Heart right ventricle (tissue), 16 donors: ENCODE measurements at places on chromosomes 7 and 10.
A peak's percentile ranks its signal among the peaks of the same experiment; 100 is the strongest.

DNA sequence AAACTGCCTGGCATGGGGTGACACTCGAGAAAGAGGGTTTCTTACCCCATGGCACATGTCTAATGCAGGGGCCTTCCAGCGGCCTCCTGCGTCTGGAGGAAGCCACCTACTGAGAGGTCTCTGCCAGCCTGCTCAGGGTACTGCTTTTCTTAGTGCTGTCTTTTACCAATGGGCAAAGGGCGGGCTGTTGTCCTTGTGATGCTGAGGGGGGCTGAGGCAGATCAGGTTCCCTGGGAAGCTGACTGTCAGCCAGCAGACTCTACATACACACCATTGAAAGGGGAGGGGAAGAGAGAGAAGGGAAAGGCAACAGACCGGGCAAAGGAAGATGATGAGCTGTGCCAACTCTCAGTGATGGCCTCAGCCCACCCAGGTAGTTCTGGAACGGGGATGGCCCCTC, 48.7 kb downstream of the COL13A1 start:
- DNase-seq, result no peak
- no peak overlapping the region for H3K4me3 ChIP-seq
- no peaks in the 10 kb centered on the region for H3K36me3 ChIP-seq
- no peaks in the 10 kb centered on the region for H3K4me1 ChIP-seq

DNA sequence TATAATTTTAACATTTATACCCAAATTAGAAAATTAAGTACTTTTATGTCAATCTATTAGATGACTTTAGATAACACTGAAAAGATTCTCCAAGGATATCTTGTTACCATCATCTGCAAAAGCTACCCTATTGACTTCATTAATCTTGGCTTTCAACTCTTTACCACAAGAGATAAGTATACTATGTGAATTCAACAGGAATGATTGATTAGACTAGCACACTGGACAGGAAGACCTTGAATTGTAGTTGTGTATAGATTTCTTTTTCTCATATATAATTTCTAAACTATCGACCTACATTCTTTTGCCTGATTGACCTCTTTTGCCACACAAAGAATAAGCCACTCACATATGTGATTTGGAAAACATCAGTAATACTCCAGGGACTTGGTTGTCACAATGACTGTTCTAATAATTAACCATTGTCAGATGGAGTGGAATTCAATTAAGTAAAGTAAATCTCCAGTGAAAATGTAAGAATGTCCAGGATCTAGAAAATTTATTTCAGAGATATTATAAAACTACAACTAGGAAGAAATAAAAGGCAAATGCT, 1132.0 kb downstream of the SORCS1 start:
- no peaks in the 10 kb centered on the region for H3K4me1 ChIP-seq
- no peak for DNase-seq
- H3K27me3 ChIP-seq, result no peaks in the 10 kb centered on the region
- H3K27ac ChIP-seq, result no peak overlapping the region
- no peaks in the 10 kb centered on the region for H3K36me3 ChIP-seq

DNA sequence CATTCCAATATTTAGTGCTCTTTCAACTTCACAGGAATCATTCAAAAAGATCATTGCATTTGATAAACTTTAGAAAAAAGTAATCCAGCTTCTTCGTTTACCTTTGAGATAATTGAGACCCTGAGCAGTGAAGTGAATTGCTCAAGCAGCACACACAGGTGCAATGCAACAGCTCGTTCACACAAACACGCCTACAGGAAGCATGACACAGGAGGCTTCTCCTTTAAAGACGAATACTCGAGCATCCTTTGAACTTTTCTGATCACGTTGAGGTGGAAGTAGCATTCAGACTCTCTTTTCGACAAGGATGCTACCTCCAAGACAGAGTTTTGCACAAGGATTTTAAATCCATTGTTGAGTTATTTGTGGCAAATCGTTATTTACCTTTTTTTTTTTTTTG, 18.0 kb upstream of the RSU1 start:
- peaks cover 18% of the 10 kb centered on the region for H3K4me1 ChIP-seq
- no peak overlapping the region for H3K4me3 ChIP-seq
- H3K36me3 ChIP-seq, result no peaks in the 10 kb centered on the region
- DNase-seq, result no peak

DNA sequence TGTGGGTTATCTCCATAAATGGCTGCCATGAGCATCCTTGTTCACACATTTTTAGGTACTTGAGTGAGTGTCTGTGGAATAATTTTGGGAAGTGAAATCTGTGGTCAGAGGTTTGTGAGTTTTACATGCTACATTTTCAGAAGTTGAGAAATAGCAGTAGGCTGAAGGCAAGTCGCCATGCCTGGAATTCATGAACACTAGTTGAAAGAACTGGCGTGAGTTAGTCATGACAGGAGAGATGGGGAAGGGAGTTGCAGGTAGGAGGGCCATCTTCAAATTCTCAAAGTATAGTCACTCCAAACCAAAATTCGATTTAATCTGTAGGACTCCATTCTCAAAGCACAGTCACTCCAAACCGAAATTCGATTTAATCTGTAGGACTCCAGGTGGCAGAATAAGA, 89.6 kb downstream of the EGFR start:
- no peaks in the 10 kb centered on the region for H3K27me3 ChIP-seq
- no peak for DNase-seq
- H3K36me3 ChIP-seq, result no peaks in the 10 kb centered on the region
- no peak overlapping the region for H3K27ac ChIP-seq
- H3K4me1 ChIP-seq, result no peaks in the 10 kb centered on the region

DNA sequence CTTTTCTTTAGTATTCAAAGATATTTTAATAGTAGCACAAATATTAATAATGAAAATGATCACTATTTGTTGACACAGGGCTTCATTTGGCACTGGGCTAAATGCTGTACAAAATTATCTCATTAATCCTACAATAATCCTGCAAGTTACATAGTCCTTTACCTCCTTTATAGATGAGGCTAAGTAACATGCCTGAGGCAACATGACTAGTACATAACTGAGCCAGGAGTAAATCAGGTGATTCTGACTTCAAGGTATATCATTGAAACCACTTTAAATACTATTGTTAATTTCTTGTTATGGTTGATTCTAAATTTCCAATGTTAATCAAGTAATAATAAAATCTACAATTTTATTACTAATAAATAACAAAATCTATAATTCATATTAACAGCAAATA, 39.8 kb downstream of the SEM1 start:
- no peaks in the 10 kb centered on the region for H3K4me1 ChIP-seq
- H3K27me3 ChIP-seq, result no peaks in the 10 kb centered on the region
- no peak overlapping the region for H3K4me3 ChIP-seq
- no peak for DNase-seq

GRCh38 chr7:130840599-130840998, 106.6 kb upstream of the KLF14 start:
- H3K27me3 ChIP-seq, result no peaks in the 10 kb centered on the region
- H3K27ac ChIP-seq, result no peak overlapping the region
- H3K36me3 ChIP-seq, result no peaks in the 10 kb centered on the region

- no peaks in the 10 kb centered on the region for H3K27me3 ChIP-seq
- no peak overlapping the region for H3K27ac ChIP-seq
Observed at GRCh38 chr10:70690589-70690988, 18.3 kb downstream of the ADAMTS14 start.

DNA sequence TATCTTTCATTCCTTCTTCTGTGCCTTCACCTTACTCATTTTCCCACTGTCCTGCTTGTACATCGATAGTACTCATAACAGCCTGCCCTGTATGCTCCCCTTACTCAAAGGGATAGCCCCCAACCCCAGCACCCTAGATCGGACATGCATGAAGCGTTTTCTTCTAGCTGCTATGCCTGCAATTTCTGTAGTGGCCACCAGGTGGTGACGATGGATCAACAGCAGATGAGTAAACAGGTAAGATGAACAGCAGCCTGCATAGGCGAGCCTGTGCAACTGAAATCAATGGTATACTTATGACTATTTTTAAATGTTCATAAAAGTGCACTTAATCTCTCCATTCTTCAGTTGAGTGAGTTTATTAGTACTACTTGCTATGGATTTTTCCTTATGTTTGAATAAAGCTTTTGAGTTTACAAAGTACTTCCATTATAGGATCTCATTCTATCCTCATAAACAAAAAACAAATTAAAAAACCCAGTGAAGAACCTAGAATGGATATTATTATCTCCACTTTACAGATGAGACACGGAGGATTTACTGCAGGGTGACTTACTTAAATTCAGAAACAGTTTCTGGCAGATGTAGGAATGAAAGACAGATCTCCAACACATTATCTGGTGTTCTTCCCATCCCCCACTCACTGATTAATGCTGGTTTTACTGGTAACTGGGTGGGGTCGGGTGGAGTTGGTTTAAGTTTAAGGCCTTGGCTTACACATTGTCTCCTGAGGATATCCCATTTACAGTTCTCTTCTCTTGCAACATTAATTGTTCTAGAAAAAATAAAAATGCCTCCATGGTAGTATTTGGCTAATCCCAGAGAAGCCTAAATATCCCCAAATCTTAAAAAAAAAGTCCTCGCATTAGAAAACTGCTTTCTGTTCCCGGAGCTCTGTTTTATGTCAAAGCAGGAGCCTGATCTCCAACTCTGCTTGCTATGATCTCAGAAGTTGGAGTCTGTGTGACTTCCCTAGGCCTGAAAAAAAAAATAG, 222.1 kb downstream of the GLI3 start:
- H3K27ac ChIP-seq, result no peak overlapping the region
- no peaks in the 10 kb centered on the region for H3K36me3 ChIP-seq
- no peak overlapping the region for H3K4me3 ChIP-seq
- DNase-seq, result no peak
- H3K4me1 ChIP-seq, result no peaks in the 10 kb centered on the region

DNA sequence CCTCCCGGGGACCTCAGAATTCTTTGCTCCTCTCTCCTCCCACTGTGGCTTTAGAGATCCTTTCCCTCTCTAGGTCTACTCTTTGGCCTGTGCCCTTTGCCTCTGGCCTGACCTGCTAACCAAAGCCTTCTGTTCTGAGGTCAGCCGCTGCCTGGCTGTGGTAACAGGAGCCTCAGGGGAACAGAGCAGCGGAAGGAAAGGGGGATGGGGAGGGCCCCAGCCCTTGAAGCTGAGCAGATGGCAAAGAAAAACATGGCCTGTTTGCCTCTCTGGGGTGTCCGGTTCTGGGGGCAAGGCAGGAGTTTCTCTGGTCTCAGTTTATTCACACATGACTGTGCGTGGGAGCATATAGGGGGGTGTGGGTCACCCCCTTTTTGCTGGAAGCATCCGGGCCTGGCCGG, 28.2 kb downstream of the COL26A1 start:
- no peak overlapping the region for H3K27ac ChIP-seq
- DNase-seq, result peak; percentile 40
- H3K27me3 ChIP-seq, result peaks cover 50% of the 10 kb centered on the region

- no peak overlapping the region for H3K4me3 ChIP-seq
- DNase-seq, result no peak
- no peak overlapping the region for H3K27ac ChIP-seq
- H3K4me1 ChIP-seq, result no peaks in the 10 kb centered on the region
Observed at GRCh38 chr10:15176269-15176668, 7.8 kb upstream of the NMT2 start.

DNA sequence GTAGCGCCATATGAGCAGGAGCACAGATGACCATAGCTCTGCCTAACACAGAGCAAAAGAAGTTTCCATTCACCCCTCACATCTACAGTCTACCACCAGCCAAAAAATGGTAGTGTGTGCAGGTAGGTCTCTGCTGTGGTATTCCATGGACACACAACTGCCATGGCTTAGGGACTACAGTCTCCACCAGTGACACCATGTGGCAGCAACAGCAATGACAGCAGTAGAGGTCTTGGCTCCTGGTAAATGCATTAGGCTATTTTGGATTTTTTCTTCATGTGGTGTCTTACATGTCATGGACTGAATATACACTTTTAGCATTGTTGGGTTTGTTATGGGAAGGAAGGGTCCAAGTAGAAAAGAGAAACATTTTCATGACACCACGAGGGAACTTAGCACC, 70.1 kb upstream of the CABCOCO1 start:
- no peak for DNase-seq
- H3K36me3 ChIP-seq, result no peaks in the 10 kb centered on the region
- H3K27ac ChIP-seq, result no peak overlapping the region

DNA sequence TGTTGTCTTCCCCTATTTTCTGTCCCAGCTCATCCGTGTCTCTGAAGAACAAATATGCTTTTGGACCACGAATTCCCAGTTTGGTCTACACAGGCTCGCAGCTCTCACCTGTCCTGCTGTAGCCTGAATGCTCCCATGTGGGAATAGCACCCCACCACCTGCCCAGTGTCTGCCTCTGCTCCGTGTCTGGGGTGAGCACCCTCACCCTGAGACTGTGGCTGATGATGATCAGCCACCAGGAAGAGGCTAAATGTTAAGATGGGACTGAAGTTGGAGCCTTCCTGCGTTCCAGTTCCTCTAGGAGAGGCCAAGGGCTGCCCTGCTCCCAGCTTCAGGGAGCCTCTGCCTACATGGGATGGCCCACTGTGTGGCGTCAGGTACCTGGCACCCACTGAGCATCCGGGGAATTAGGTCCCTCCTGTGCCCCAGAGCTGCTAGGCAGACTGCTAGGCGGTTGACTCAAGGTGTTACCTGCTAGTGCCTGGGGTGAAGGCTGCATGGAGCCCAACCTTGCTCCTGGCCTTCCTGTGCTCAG, 3.7 kb downstream of the PGAM2 start:
- H3K4me3 ChIP-seq, result no peak overlapping the region
- H3K36me3 ChIP-seq, result peaks cover 55% of the 10 kb centered on the region
- no peak for DNase-seq
- peaks cover 27% of the 10 kb centered on the region for H3K4me1 ChIP-seq
- peak overlapping the region; percentile 68 for H3K27ac ChIP-seq

DNA sequence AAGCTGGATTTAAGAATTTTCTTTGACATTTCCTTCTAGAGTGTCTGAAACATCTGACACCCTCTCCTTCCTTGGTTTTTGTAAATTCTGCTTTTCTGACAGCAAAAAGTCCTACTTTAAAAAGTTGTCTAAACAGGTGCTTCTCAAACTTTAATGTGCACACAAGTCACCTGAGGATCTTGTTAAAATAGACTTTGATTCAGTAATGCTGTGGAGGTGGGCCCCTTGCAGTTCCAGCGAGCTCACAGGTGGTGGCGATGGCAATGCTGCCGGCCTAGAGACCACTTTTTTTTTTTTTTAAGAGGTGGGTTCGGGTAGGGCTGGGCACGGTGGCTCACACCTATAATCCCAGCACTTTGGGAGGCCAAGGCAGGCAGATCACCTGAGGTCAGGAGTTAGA, 77.1 kb downstream of the ABCC2 start:
- H3K4me3 ChIP-seq, result no peak overlapping the region
- H3K36me3 ChIP-seq, result no peaks in the 10 kb centered on the region
- DNase-seq, result no peak
- H3K27ac ChIP-seq, result no peak overlapping the region

DNA sequence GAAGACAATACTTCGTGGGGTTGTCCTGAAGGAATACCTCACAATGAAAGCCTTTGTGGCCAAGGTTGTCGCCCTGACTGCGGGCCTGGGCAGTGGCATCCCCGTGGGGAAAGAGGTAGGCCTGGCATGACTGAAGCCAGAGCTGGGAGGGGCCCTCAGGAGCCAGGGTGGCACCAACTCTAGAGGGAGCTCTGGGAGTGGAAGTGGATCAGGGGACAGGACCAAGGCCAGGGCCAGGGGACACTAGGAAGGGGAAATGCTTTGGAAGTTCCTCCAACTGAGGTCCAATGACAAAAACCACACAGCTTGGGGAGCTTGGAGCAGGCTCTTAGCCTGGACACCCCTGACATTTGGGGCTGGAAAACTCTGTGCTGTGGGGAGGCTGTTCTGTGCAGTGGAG, 5.8 kb downstream of the CLCN1 start:
- H3K27ac ChIP-seq, result peak overlapping the region; percentile 21
- DNase-seq, result no peak
- H3K36me3 ChIP-seq, result no peaks in the 10 kb centered on the region
- no peaks in the 10 kb centered on the region for H3K27me3 ChIP-seq
